ENCODE measurements at places on chromosomes 1 and 21.
A peak's percentile ranks its signal among the peaks of the same experiment; 100 is the strongest.

DNA sequence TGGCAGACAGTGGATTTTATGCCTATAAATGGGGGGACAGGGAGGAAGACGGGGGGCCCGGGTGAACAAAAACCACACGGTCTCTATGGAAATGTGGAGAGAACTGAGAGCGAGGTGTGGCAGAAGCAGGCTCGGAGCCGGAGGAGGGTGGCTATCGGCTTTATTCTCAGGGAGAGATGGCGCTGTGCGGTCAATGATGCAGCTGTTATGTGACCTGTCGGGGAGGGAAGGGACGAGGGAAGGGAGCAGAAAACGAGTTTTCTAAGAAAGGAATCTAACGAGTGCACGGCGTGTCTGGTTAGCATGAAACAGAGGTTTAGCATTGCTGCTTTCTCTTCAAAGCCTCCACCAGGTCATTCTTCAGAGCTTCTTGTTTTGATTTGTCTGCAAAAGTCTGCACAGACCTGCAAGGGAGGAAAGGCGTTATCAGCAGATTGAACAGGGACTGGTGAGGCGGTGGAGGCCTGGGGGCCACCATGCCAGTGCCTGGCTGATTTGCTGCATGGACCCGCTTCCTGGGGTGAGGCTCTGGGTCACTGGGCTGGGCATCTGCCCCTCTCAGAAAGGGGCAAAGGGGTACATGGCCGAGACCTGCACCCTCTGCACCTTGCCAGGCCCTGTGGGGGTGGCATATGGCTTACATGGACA lies 27.2 kb downstream of the SLC66A1 start:
- DNase-seq = no peak

DNA sequence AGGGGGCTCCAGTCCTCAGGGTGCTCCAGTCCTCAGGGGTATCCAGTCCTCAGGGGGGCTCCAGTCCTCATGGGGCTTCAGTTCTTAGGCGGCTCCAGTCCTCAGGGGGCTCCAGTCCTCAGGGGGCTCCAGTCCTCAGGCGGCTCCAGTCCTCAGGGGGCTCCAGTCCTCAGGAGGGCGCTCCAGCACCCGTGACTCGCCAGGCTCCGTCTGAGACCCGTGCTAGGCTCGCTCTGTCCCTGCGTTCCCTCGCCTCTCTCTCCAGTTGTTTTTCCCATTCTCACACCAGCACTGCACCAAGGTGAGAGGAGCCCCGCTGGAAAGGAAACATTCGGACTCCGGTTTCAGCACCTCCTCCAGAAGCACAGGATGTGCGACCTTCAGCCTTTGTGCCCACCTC lies 9.4 kb upstream of the OR2M2 start:
- DNase-seq = no peak

- DNase-seq = peak; percentile 94
Measured at GRCh38 chr1:150213170-150214098, 22.5 kb downstream of the ANP32E start.

GRCh38 chr1:6485168-6486101 lies 6.0 kb downstream of the PLEKHG5 start:
- DNase-seq = no peak

DNA sequence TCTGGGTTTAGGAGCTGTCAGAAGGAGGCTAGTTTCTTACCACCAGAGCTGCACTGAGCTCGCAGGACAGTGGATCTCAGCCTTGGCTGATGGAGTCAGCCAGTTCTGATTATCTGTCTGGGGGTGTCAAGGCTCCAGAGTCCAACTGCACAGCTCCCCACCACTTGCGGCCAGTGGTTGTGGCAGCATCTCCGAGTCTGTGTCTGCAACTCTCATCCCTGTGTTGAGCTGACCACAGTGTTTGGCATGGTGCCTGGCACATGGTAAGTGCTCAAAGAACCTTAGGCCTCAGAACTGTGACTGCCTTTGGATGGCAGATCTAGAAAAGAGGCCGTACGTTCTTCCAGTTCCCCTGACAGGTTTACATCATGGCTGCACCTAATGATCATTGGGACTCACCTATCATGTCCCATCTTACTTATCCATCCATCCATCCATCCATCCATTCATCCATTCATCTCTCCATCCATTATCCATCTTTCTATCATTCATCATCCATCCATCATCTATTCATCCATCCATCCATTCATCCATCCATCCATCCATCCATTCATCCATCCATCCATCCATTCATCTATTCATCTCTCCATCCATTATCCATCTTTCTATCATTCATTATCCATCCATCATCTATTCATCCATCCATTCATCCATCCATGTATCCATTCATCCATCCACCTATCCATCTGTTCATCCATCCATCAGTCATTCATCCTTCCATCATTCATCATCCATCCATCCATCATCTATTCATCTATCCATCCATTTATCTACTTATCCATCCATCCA lies 114.5 kb downstream of the CRYAA start:
- DNase-seq = no peak

GRCh38 chr1:89863165-89863830 lies 42.5 kb downstream of the LRRC8D start:
- no peak for DNase-seq

DNA sequence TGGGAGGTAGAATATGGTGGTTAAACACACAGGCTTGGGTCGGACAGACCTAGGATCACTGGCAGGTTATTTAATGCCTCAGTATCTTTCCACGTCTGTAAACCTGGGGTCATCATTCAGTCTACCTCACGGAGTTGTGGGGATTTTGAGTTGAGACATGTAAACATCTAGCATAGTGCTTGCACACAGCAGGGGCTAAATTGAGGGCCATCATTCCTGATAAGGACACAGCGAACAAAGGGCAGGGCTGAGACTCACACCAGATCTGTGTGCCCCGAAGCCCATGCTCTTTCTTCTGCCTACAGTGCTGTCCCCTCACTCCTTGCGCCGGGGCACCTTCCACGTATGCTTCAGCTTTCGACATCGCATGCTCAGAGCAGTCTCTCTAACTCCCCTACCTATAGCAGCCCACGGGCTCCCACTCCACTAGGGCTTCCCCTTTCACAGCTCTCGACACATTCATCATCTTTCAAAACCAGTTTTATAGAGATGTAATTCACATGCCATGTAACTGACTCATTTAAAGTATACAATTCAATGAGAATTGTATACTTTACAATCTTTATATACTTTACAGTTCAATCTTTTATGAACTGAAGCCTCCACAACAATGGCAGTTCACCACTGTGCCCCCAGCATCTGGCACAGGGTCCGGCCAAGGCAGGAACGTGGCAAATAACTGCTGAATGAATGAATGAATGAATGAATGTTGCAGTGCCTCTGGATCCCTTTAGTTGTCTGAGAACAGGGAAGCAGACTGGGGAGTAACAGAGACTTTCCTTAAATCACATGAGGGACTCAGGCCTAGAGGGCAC lies 48.0 kb downstream of the GPR161 start:
- no peak for DNase-seq

DNA sequence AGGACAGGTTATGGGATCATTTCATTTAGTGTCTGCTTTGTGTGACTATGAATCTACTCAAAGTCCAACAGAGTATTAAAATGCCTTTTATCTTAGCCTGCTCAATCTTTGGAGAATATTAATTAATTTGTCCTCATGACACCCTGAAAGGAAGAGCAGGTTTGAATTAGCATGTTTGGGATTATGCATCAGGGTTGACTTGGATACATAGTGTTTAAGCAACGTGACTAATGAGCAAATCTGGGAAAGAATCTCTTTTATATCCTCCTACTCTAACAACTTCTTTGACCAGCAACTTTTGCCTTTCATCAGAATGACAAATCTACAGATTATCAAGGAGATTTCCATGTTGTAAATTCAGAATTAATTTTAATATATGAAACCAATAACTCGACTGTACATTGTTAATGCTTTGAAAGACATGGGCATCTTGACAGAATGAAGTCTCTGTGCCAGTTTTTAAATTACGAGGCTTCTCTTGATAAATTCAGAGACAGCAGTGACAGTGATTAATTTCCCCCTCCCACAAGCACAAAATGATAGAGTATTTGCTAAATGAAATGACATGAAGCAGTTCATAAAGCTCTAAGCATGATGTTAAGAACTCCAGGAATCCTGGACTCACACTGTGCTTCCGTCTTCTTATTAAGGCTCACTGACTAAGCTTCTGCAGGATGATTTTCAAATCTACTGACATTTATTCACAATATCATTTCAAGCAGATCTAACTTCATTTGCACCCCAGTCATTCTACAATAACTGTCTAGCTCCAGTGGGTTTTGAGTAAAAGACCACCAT lies 156.5 kb downstream of the PCNX2 start:
- DNase-seq = no peak

- no peak for DNase-seq
Measured at GRCh38 chr1:41382480-41383090, 21.4 kb downstream of the FOXO6 start.

- DNase-seq = peak; percentile 82
Measured at GRCh38 chr1:44605914-44606615, 68.2 kb downstream of the TMEM53 start.

- DNase-seq = peak; percentile 33
Measured at GRCh38 chr1:228646717-228647522, 88.4 kb upstream of the RHOU start.

- DNase-seq = peak; percentile 82
Measured at GRCh38 chr1:162019006-162019405, 4.7 kb downstream of the OLFML2B start.

- DNase-seq = peak; percentile 93
Measured at GRCh38 chr1:93605812-93606512, 75.7 kb downstream of the BCAR3 start.

GRCh38 chr1:43044572-43045361 lies 86.1 kb upstream of the SLC2A1 start:
- no peak for DNase-seq

GRCh38 chr1:198373376-198373775 lies 167.1 kb downstream of the ATP6V1G3 start:
- DNase-seq = peak; percentile 40

- no peak for DNase-seq
Measured at GRCh38 chr21:42055425-42055824, 15.7 kb upstream of the UMODL1 start.

DNA sequence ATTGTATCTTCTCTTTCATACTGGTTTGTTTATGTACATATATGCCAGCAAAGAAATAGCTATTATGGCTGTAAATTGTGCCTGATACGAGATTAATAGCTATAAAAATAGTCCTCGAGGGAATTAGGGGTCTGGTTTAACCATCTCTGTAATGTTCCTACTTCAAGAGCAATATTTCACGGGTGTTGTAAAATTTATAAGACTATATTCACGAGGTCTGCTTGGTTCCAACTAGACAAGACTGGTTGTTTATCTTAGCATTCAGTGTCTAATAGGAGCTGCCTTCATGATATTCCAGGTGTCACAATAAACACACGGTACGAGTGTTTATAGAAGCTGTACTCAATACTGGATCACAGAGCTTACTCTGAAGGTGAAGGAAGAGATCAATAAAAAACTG lies 389.9 kb downstream of the SIPA1L2 start:
- DNase-seq = no peak

GRCh38 chr1:237181743-237182317 lies 139.8 kb downstream of the RYR2 start:
- peak; percentile 50 for DNase-seq

GRCh38 chr1:39051956-39052355 lies 25.8 kb downstream of the NDUFS5 start:
- peak; percentile 7 for DNase-seq

DNA sequence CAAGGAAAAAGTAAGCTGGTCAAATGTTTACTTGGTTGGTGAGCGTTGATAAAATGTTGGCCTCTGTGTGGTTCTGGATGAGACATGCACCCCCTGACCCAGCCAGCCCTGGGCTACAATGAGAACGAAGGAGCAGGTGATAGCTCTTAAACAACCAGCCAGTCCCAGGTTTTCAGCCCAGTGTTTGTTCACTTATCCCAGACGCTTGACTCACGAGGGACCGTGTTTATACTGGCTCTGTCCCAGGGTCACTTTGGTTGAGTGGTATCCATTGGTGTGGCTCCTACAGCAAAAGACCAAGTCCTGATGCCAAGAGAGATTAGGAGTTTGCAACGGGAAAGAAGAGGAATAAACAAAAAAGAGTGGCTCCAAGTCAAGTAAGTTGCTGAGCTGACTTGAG lies 86.9 kb downstream of the KCNJ15 start:
- DNase-seq = no peak

DNA sequence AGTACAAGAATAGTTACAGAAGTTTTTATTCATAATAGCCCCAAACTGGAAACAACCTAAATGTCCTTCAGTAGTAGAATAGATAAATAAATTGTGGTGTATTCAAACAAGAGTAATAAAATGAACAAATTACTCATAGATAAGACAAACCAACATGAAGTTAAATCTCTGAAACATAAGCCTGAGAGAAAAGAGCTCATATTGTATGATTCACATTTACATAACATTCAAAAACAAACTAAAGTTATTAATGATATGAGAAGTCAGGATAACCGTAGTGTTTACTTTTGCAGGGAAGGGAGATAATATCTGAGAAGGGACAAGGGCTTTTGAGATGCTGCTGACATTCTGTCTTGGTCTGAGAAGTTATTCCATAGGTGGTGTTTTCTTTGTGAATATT lies 13.5 kb downstream of the STPG1 start:
- DNase-seq = no peak

DNA sequence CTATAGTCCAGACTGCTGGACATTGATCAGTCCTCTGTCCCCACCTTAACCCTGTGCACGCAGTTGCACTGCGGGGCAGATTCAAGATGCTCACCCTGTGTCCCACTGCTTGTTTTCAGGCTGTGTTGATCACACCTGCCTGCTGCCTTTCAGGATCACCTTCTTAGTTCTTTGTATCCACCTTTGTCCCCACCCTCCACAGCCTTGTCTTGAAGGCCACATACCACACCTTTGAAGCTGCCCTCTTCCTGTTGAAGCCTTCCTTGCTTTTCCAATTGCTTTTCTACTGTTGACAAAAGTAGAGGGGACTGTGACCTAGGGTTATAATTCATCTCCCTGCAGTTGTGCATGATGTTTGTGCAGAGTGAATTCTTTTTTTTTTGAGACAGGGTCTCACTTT lies 32.7 kb downstream of the UCK2 start:
- DNase-seq = no peak

DNA sequence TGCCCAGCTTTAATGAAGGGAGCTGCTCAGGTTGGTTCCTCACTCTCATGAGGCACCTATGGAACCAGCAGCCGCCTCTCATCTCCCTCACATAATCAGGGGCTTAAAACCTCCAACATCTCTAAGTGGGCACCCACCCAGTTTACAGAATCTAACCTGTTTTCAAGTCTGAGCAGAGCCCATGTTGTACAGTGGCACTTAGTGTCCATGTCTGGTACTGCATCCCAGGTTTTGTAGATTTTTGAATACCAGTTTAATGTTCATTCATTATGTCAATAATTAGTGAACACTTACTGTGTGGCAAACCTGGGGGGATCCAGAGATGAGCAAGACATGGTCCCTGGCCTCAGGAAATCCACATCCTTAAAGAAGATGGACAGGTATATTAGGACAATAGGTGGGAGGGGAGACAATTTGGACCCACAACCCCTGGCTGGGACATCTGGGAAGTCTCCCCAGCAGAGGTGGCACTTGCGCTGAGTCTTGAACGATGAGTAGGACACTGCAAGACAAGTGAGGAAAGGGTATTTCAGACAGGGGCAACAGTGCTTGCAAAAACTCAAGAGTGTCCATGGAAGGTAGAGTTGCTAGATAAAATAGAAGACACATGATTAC lies 83.3 kb downstream of the LACTBL1 start:
- peak; percentile 53 for DNase-seq

- no peak for DNase-seq
Measured at GRCh38 chr1:229249854-229250644, 20.9 kb upstream of the RAB4A start.

GRCh38 chr1:24732186-24732885 lies 12.9 kb upstream of the CLIC4 start:
- no peak for DNase-seq

- no peak for DNase-seq
Measured at GRCh38 chr1:216616425-216616824, 106.8 kb downstream of the ESRRG start.

GRCh38 chr1:16975211-16975610 lies 5.2 kb downstream of the MFAP2 start:
- DNase-seq = no peak

All from fibroblast of upper back skin (primary cell).